NCI-H1417 (cell line): ENCODE measurements at places on chromosomes 3 and 15.
A peak's percentile ranks its signal among the peaks of the same experiment; 100 is the strongest.

DNA sequence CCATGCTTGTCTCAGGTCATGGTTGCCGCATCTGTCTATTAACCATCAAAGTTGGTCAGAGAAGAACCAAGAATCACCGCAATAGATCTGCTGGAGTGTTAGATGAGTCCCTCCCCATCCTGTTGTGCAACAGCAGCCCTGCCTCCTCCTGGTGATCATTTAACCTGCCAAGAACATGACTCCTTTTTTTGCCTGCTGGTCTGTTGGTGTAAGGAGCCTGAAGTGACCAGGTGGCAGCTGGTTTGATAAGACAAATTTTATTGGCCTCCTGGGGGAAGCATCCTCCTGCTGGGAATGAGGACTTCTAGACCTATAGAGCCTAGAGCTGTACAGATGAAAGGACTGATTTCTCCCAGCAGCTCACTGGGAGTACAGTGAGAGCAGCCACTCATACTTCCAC, 43.5 kb upstream of the RAF1 start:
- peak; percentile 8 for DNase-seq

GRCh38 chr3:54830658-54831057, 97.2 kb downstream of the LRTM1 start:
- peak; percentile 9 for DNase-seq

- no peak for DNase-seq
These were observed 16.8 kb downstream of the BCL2L10 start for GRCh38 chr15:52095597-52096262.

GRCh38 chr15:80173022-80173759, 20.4 kb downstream of the FAH start:
- peak; percentile 29 for DNase-seq

DNA sequence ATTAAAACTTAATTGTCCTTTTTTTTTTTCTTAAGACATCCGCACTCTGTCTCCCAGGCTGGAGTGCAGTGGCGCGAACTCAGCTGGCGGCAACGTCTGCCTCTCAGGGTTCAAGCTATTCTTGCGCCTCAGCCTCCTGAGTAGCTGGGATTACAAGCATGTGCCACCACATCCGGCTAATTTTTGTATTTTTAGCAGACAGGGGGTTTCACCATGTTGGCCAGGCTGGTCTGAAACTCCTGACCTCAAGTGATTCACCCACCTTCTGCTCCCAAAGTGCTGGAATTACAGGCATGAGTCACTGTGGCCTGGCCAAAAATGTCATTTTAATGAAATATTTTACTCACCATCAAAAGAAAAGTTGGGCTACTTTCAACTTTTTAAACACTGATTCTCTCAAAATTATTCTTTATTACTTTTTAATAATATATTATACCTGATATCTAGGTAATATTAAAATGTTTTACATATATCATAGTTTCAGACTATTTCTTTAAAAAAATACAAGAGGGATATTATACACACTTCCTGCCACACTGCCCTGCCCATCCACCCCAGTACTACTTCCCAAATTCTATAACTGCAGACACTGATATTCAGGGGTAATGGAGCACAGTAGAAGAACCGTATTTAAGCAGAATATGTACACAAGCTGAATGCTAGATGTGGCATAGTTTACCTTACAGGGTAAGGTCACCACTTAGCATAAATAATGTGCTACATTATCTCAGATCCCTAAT, 723.9 kb upstream of the ZNF385D start:
- no peak for DNase-seq
